A549 (cell line): ENCODE measurements at places on chromosomes 11 and 22. TPM values are rescaled to one million over a fixed set of nuclear protein-coding genes. Genes with fewer than 3 reads are reported as not detected.

GRCh38 chr22:27626675-27627443 is 174.7 kb downstream of the MN1 start:
- DNase-seq = no peak

The SCN3B gene
- polyA plus RNA-seq = 0.17 to 0.25 TPM (median 0.18 TPM) in 3 replicates

DNA sequence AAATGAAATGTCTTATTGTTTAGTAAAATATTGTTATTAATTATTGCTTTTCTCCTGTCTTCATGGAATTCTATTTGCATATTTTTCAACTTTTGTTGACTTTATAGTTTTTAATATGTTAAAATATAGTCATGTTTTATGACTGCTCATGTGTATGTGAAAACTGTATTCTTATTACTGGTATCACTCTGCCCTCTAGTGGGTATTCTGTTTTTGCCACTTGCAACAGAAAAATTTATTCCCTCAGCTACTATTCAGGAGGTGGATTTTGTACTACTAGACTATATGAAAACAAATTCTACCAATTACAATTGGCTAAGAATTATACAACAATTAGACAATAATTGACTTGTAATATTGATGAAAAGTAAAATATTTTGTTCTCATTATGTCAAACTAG is 45.0 kb downstream of the OR4C6 start:
- peak; percentile 4 for DNase-seq

- DNase-seq = peak; percentile 55
These were observed 19.3 kb upstream of the NUCB2 start for GRCh38 chr11:17257196-17257595.

DNA sequence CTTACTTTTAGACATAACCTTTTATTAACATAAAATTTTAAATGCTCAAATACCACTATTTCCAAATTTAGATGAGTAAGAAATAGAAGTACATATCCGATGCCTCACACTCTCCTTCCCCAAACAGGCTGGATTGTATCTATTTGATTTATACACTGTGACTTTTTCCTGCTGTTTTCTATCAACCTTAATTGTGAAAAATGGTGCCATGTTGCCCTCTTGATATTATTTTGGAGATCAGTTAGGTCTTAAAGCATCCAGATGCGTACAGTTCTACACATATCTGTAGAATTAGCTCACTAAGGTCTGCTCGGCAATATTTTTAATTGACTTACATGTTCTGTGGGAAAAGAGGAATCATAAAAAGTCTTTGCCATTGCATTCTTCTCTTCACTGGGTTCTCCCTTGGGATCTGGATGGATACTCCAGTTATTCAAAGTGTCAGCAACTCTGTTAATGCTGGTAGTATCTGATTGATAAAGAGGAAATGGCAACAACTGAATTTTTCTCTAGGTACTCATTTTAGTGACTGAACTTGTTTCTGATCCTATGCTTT is 27.2 kb downstream of the EIF3M start:
- DNase-seq = no peak

GRCh38 chr11:100687054-100687629 is at the start of gene ARHGAP42:
Gene ARHGAP42, plus strand, starts transcription at chr11:100687288. Its CDS starts 391 bp downstream, at chr11:100687679.
- peak; percentile 74 for DNase-seq

The C22orf42 gene
- polyA plus RNA-seq = not detected in 3 replicates
